Activated naive CD8-positive, alpha-beta T cell treated with anti-CD3 and anti-CD28 coated beads, Interleukin-2, amount 10 ng/mL, durations not matched to agents 7 days and 5 days (primary cell): ENCODE measurements at places on chromosomes 11 and 22.

GRCh38 chr11:86760577-86760976, 39.8 kb upstream of the PRSS23 start:
- H3K4me1 ChIP-seq, result no peaks in the 10 kb centered on the region
- no peak overlapping the region for H3K27ac ChIP-seq

DNA sequence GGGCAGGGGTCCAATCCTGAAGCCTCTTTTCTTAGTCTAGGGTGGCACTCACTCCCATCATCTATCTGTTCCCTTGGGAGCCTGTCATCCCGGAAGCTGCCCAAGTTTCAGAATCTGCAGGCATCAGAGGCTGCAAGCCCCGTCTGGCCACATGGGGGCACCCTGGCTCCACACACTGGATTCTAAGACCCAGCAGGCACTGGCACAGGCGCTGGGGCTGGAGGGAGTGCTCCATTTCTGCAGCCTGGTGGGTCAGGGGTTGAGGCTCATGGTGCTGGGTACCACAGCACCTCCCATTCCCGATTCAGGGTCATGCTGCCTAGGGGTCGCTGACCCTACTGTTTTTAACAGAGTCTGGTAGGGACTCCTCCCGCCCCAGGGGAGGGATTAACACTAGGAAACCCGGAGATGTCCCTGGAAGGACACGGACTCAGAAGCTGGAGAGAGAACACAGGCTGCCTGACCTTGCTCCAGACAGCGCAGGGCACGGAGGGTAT, 243.9 kb upstream of the SYN3 start:
- no peaks in the 10 kb centered on the region for H3K36me3 ChIP-seq
- no peak overlapping the region for H3K4me3 ChIP-seq
- no peak overlapping the region for H3K27ac ChIP-seq

DNA sequence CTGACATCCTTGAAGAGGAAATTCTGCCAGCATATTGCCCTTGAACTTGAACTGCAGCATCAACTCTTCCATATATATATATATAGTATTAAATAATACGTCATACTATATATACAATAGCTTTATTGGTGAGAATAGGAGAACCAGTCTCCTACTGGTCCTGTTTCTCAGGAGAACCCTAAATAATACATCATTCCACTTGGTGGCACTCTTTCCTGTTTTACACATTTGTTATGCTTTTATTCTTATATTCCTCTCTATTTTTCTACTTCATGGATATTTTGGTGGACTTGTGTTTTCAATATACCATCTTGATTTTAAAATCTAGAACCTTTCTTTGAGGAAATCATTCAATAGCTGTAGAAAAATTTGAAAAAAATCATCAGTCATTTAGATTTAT, 193.3 kb downstream of the TRPC6 start:
- H3K36me3 ChIP-seq, result no peaks in the 10 kb centered on the region
- DNase-seq, result no peak
- no peaks in the 10 kb centered on the region for H3K4me1 ChIP-seq
- H3K27ac ChIP-seq, result no peak overlapping the region
- no peaks in the 10 kb centered on the region for H3K27me3 ChIP-seq

DNA sequence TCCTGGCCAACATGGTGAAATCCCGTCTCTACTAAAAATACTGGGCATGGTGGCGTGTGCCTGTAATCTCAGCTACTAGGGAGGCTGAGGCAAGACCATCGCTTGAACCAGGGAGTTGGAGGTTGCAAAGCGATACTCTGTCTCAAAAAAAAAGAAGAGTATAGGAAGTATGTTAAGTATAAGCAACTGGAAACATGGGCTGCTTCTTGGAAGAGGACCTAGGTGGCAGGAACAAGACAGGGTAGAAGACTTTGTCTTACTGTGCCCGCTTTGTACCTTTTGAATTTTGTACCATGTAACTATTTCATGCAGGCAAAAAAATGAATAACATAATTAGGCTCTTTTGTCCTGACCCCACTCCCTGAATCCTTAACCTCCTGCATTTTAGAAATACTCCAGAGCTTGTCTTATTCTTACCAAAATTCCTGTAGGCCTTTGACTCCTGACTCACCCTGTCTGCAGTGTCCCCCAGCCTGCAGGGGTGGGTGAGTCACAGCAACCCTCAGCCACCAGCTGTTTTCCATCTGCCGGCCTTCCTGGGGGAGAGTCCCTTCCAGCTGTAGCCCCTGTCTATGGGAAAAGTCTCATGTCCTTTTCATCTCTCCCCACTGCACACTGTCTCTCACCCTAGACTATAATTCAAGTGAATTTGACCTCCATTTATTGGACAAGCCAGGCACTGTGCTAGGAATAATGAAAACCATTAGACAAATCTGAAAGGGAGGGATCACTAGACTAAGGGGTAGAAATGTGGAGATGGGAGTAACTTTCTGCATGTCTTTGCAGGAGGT, 41.8 kb downstream of the TXN2 start:
- H3K36me3 ChIP-seq, result no peaks in the 10 kb centered on the region
- H3K4me1 ChIP-seq, result peaks cover 36% of the 10 kb centered on the region
- H3K27me3 ChIP-seq, result no peaks in the 10 kb centered on the region
- no peak for DNase-seq
- peak overlapping the region; percentile 3 for H3K27ac ChIP-seq
- H3K4me3 ChIP-seq, result no peak overlapping the region

DNA sequence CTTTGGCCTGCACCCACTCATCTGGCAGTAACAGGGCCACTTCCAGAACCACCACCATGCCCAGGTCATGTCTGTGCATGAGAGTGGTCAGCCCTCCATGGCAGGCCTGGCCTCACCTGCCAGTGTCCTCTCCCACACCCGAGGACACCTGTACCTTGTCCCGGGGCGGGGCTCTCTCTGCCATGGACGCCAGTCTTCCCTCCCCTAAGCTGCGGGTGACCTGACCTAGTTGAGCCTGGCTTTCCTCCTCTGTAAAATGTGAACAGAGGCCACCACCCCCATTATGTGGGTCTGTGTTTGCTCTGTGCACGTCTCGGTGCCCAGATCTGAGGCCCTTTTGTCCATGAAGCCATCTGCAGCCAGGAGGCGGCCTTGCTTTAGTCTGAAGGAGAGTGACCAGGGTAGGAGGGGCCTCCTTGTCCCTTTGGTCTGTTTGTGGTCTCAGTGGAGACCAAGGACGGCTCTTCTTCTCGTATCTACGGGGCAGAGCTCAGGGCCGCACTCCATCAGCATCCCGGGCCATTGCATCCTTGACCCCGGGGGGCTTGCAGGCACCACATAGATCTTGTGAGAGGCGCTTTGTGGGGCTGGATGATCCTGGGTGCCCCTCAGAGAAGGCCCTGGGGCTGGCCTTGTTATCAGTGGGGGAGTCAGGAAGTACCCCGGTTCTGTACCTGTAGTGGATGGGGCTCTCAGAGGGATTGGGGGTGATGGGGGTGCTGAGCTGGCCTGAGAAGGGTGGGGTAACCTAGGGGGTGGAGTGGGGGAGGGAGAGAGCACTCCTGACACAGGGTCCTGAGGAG, 121.6 kb downstream of the KCNQ1 start:
- peak; percentile 21 for DNase-seq
- no peaks in the 10 kb centered on the region for H3K27me3 ChIP-seq
- no peaks in the 10 kb centered on the region for H3K36me3 ChIP-seq
- no peak overlapping the region for H3K27ac ChIP-seq
- H3K4me1 ChIP-seq, result no peaks in the 10 kb centered on the region

DNA sequence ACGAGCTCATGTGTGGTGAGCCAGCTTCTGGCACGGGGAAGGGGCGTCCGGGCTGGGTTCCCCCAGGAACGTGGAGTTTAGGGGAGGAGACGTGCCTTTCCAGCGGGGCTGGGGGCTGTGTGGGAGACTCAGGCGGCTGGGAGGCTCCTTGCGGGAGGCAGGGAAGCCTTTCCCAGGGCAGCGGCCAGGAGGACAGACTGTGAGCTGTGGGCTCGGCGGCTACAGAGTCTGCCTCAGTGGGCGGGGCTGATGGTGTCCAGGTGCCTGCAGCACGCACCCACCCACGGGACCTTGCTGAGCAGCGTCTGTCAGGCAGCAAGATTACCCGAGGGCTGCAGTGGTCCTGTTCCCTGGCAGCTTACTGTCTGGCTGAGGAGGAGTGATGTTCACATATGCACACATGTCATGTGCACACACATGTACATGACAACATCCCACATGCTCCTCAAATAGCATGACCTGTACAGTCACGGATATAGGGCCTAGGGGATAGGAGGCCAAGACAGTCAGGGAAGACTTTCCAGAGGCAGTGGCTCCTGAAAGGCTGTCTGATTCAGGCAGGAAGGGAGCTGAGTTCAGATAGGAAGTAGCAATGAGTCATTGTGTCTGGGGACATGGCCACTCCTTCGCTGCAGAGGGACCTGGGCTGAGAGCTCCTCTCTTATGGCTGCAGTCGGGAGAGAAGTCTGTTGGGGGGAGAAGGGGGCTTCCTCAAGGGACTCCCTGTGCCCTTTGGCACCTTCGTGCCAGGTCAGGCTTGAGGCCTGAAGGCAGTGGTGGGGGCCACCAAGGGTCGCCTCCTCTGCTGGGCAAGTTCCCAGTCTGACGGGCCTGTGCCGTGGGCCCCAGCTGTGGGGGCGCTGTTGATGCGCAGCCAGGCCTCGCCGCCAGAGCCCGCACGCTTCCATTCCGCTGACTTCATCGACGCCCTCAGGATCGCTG, 23.3 kb upstream of the PPP6R3 start:
- no peak overlapping the region for H3K27ac ChIP-seq
- DNase-seq, result no peak
- no peaks in the 10 kb centered on the region for H3K27me3 ChIP-seq
- peaks cover 7% of the 10 kb centered on the region for H3K4me1 ChIP-seq
- peaks cover 3% of the 10 kb centered on the region for H3K36me3 ChIP-seq

DNA sequence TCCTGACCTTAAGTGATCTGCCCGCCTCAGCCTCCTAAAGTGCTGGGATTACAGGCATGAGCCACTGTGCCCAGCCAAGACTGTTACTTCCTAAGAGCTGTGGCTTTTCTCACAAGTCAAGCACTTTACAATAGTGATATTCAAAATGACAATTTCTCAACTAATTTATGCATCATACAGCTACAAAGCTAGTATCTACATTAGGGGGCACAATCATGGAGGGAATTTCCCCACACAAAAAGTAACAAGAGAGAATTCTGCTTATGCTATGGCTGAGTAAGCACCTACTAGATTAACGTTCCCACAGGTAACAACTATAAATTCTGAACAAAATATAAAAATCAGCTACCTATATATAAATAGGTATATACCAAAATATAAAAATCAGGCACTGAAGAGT, 72.7 kb downstream of the SBF2 start:
- H3K36me3 ChIP-seq, result peaks cover 3% of the 10 kb centered on the region
- no peak overlapping the region for H3K4me3 ChIP-seq
- DNase-seq, result no peak
- no peaks in the 10 kb centered on the region for H3K4me1 ChIP-seq
- H3K27me3 ChIP-seq, result no peaks in the 10 kb centered on the region

DNA sequence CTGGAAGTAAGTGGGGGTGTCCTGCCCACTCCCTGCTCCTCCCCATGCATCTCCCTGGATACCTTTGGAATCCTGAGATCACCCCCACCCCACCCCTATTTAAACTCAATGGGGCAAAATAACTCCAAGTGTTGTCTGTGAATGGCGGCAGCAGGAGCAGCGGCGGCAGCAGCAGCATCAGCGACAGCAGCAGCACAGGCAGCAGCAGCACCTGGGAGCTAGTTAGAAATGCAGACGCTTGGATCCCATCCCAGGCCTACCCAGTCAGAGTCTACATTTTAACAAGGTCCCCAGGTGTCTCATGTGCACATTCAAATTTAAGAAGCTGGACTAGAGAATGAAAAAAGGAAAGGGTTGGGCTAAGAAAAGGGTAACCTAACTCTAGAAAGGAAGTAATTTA, 82.6 kb downstream of the SEZ6L start:
- no peaks in the 10 kb centered on the region for H3K36me3 ChIP-seq
- peaks cover 4% of the 10 kb centered on the region for H3K27me3 ChIP-seq
- H3K27ac ChIP-seq, result no peak overlapping the region
- no peak for DNase-seq

DNA sequence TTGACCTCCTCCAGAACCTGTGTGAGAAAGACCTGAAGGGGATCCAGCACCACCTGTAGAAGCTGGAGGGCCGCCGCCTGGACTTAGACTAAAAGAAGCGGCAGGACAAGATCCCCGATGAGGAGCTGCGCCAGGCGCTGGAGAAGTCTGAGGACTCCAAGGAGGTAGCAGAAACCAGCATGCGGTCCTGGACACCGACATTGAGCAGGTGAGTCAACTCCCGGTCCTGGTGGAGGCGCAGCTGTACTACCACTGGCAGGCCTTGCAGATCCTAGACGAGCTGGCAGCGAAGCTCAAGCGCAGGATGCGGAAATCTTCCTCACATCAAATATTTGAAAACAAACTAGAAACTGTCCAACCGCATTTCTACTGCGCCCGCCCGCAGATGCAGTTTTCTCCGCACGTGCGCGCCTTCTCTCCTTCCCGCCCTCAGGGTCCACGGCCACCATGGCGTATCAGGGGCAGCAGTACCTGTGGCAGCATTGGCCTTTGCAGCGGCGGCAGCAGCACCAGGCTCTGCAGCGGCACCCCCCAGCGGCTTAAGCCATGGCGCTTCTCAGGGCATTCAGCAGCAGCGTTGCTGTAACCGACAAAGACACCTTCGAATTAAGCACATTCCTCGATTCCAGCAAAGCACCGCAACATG, 10.2 kb downstream of the CLDN25 start:
- no peak for DNase-seq
- no peak overlapping the region for H3K4me3 ChIP-seq
- H3K4me1 ChIP-seq, result no peaks in the 10 kb centered on the region
- no peak overlapping the region for H3K27ac ChIP-seq

GRCh38 chr22:20130319-20130718, 1.3 kb upstream of the ZDHHC8 start:
- no peak overlapping the region for H3K27ac ChIP-seq
- H3K4me3 ChIP-seq, result no peak overlapping the region
- peaks cover 9% of the 10 kb centered on the region for H3K4me1 ChIP-seq
- no peaks in the 10 kb centered on the region for H3K27me3 ChIP-seq

- no peaks in the 10 kb centered on the region for H3K36me3 ChIP-seq
- H3K4me3 ChIP-seq, result no peak overlapping the region
- H3K27me3 ChIP-seq, result peaks cover 19% of the 10 kb centered on the region
- no peak for DNase-seq
Observed at GRCh38 chr11:61201476-61201875, 1.8 kb upstream of the PGA3 start.

DNA sequence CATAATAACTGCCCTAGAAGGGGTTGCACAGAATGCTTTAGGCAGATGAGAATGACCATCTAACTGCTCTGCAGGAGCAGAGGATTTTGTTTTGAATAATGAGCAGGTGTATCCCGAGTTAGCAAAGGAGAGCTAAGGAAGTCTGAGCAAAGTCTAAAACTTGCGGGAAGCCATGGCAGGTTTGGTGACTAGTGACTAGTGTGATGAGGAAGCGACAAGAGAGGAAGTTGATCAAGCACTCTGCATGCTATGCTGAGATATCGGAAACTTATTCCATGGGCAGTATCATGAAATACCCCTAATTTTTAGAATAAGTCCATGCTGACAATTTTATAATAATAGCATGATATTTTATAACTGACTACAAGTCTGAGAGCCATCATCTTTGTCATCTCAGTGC, 12.9 kb downstream of the OLFML1 start:
- no peaks in the 10 kb centered on the region for H3K36me3 ChIP-seq
- no peak overlapping the region for H3K27ac ChIP-seq
- no peak overlapping the region for H3K4me3 ChIP-seq
- DNase-seq, result no peak
- H3K27me3 ChIP-seq, result no peaks in the 10 kb centered on the region

- H3K36me3 ChIP-seq, result no peaks in the 10 kb centered on the region
- DNase-seq, result no peak
- H3K27ac ChIP-seq, result no peak overlapping the region
- H3K4me3 ChIP-seq, result no peak overlapping the region
- no peaks in the 10 kb centered on the region for H3K4me1 ChIP-seq
- H3K27me3 ChIP-seq, result peaks cover 20% of the 10 kb centered on the region
Observed at GRCh38 chr11:93248602-93249001, 50.8 kb upstream of the SLC36A4 start.

GRCh38 chr11:33362051-33362910, 105.1 kb downstream of the HIPK3 start:
- H3K4me3 ChIP-seq, result no peak overlapping the region
- peaks cover 19% of the 10 kb centered on the region for H3K27me3 ChIP-seq
- DNase-seq, result no peak
- no peaks in the 10 kb centered on the region for H3K36me3 ChIP-seq
- H3K4me1 ChIP-seq, result peaks cover 2% of the 10 kb centered on the region
- no peak overlapping the region for H3K27ac ChIP-seq
